ENCODE measurements at places on chromosomes 6 and 20.

GRCh38 chr6:108030211-108030610 lies 44.3 kb downstream of the OSTM1 start:
- no peak for DNase-seq

GRCh38 chr20:23187751-23188150 lies 101.6 kb upstream of the CD93 start:
- no peak for DNase-seq

DNA sequence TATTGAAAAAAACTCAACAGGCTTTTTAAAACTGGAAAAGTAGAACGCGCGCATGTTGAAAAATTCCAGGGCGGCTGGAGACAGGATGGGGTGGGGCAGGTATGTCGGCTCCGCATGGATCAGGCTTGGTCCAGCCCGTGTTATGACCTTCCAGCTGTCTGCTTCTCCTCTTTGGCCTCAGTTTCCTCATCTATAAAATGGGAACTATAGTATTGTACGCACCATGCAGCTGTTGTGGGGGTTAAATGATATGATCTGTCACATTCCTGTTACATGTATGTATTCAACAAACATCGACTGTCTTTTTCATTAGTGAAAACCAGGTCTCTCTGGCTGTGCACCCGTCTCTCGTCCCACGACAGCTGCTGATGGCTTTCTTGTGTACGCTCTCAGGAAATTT lies 18.8 kb downstream of the PHACTR3 start:
- no peak for DNase-seq

DNA sequence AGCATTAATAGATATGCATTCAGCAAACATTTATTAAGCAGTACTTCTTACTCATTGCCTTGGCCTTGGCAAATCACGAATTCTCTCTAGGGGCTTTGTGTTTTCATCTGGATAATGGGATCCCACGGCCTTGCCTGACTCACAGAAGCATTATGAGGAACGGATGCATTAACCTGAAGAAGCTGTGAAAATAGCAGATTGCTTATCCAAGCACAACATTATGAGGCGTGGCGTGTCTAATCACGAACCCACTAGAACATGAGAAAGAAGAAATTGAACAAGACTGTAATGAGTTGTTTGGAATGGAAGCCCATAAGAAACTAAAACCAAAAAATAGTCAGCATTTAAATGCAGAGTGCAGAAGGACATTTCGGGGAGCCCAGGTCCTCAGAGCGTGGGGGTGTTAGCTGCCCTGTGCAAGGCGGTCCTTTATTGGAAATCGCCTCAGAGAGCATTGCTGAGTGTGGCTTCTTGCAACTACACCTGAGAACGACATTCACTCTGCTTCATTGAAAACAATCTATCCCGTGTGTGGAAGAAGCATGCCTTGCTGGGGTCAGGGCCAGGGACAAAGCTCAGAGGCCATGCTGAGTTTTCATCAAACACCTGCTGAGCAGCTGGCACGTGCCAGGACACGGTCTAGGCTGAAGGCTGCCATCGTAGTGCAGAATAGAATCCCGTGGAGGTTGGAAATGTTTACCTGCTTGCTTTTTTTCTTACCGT lies 179.9 kb downstream of the ZDHHC14 start:
- no peak for DNase-seq

GRCh38 chr6:108407904-108408827 lies 113.3 kb downstream of the AFG1L start:
- no peak for DNase-seq

- no peak for DNase-seq
These were observed 9.3 kb upstream of the POU3F2 start for GRCh38 chr6:98824902-98825599.

GRCh38 chr20:34639755-34640222 lies 37.1 kb downstream of the PIGU start:
- no peak for DNase-seq

DNA sequence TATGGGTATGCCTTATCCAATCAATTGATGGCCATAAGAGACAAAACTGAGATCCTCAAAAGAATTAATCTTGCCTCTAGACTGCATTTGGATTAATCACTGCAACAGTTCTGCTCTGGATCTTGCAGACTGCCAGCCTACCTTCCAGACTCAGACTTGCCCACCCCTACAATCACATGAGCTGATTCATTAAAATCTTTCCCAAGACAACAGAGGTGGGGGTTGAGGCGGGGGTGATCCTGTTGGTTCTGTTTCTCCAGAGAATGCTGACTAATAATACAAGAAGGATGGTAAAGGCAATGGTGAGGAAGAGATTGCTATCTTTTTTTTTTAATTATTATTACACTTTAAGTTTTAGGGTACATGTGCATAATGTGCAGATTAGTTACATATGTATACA lies 43.7 kb upstream of the MEI4 start:
- no peak for DNase-seq

DNA sequence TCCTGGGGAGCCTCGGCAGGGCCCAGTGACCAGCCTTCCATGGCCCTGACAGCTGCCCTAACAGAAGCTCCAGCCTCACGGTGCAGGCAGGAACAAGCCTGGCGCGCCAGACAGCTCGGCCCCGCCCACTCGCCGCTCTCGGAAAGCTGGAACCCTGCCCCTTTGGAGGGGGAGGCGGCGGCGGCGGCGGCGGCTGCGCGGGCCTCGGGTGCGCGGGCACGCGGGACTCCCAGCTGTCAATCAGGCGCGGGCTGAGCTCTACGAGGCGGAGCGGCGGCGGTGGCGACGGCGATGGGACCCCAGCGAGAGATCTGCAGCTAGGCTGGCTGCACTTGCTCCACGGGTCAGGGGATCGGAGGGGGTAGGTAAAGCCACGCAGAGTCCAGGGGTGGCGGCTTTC lies at the start of gene NRSN1:
Gene NRSN1, plus strand, starts transcription at position 236 of the 400 bp plus-strand sequence. CDS start 8,113 bp downstream, outside the sequence.
- no peak for DNase-seq

GRCh38 chr20:23606652-23607049 lies 934 bp upstream of the CST9 start:
- DNase-seq = peak; percentile 56

GRCh38 chr6:136169394-136170148 lies 80.5 kb downstream of the MTFR2 start:
- DNase-seq = no peak

DNA sequence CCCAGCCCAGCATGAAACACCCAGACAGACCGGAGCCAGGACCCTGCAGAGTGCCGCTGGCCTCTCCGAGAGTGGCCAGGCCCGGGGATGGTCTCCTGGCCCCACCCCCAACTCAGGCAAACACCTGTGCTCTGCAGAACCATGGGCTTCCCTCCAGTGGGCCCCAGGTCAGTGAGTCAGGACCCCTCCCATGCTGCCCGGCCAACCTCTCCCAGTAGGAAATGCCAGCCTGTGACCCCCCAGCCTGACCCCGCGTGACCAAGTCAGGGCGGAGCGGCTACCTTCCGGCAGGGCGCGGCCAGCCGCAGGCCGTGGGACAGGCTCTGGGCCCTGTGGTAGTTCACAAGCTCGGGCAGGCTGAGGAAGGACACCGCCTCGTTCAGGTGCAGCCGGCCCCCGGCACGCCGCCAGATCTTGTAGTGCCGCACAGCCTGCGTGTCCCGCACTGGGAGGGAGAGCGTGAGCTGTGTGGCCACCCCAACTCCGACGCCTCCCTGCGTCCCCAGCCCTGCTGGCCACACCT lies 3.2 kb downstream of the PTK6 start:
- DNase-seq = peak; percentile 16

GRCh38 chr20:62808211-62808865 lies 3.7 kb downstream of the OGFR start:
- peak; percentile 81 for DNase-seq

- DNase-seq = no peak
These were observed 1.5 kb downstream of the ROMO1 start for GRCh38 chr20:35700625-35701148.

DNA sequence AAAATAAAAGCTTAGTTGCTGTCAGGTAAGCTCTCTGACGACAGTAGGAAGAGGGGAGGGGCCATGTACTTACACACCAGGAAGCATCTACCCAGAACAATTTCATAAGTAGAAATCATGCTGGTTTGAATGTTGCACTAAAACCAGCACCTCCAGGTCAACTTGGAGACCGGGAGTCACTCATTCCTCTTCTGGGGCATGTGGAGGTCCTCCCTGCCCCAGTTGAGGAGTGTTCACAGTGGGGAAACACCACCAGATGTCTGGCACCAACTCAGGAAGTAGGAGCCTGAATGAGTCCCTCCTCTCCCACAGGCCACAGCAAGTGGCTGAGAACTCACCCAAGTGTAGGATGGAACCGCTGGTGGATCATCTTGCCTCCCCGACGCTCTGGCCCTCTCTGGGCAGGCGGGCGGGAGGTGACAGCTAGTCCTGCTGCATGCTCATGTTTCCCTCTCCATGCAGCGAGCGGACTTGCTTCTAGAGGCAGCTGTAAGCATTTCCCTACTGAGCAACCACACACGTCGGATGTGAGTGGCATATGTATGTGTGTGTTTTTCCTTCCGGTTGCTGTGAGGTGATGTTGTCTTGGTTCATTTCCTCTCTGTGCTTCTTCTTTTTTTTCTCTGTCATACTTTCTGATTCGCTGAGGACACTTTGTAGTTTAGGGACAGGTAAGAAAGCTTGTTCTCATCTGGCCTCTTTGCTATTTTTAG lies 149.5 kb upstream of the NEDD9 start:
- peak; percentile 65 for DNase-seq

DNA sequence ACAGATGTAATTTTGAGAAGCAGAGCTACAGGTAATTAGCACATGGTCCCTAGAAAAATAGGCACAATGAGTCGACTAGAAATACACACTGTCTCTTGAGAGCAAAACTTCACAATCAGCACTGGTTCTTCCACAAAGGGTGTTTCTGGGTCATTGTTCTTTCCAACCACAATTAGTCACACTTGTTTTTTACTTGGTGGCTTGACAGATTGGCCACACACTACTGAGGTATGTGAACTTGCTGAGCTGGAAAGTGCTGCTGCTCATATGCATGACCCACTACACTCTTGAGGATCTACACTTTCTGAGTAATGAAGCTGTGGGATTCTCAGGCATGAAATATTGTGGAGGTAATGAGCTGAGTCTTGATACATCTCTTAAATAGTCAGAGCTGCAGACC lies 347.7 kb downstream of the BCKDHB start:
- DNase-seq = no peak

- DNase-seq = no peak
These were observed 228.4 kb upstream of the RSPO3 start for GRCh38 chr6:126890055-126890454.

- DNase-seq = no peak
These were observed 44.6 kb upstream of the AGPAT4 start for GRCh38 chr6:161318456-161318855.

DNA sequence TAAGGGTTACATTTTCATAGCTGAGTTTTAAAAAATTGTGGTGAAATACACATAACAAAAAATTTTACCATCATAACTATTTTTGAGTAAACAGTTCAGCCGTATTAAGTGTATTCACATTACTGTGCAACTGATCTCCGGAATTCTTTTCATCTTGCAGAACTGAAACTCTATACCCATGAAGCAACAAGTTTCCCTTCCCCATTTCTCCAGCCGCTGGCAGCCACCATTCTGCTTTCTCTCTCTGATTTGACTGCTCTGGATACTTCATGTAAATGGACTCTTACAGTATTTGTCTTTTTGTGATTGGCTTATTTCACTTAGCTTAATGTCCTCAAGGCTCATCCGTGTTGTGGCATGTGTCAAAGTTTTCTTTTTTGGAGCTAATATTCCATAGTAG lies 341.6 kb downstream of the QKI start:
- DNase-seq = no peak

GRCh38 chr6:15073344-15073789 lies 172.5 kb upstream of the JARID2 start:
- DNase-seq = no peak

GRCh38 chr6:167702241-167702827 lies 124.4 kb upstream of the AFDN start:
- no peak for DNase-seq

DNA sequence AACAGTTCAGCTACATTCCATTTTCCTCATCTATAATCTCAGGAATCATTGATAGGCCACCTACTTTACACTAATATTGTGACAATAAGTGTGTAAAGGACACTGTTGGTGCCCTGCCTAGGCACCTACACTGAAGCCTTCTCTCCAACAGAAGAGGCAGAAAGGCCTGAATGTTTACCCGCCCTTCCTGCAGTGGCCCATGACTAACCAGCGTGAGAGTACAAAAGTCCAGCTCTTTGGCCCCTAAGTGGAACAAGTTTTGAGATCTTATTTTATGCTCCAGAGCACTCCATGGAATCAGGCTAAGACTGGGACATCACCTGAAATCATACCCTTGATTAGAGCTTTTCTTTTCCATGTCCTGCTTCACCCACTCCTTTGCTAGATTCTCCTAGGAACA lies 359.7 kb downstream of the ARHGAP18 start:
- no peak for DNase-seq

DNA sequence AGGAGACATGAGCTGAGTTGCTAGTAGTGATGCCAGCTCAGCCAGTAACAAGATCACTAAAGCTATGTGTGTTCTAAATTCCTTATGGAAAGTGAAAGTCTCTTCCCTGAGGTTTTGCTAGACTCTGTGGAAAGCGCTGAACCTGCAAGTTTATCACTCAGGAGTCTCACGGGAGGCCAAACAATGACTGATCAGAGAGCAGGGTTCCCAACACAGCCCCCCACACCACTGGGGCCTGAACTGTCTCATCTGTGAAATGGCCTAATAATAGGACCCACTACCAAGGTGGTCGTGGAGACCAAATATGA lies 19.9 kb downstream of the ACSS1 start:
- no peak for DNase-seq

- no peak for DNase-seq
These were observed 194.6 kb downstream of the DLL1 start for GRCh38 chr6:170096191-170096802.

DNA sequence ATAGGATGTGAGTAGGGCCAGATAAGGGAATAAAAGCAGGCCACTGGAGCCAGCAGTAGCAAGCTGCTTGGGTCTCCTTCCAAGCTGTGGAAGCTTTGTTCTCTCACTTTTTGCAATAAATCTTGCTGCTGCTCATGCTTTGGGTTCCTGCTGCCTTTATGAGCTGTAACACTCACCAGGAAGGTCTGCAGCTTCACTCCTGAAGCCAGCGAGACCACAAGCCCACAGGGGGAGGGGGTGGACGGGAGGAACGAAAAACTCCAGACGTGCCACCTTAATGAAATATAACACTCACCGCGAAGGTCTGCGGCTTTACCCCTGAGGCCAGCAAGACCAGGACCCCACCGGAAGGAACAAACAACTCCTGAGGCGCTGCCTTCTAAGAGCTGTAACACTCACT lies 1324.4 kb upstream of the EYS start:
- DNase-seq = no peak

GRCh38 chr6:111750753-111751673 lies 122.2 kb downstream of the FYN start:
- no peak for DNase-seq
